ENCODE measurements at places on chromosomes 3 and 15. TPM values are rescaled to one million over a fixed set of nuclear protein-coding genes. Genes with fewer than 3 reads are reported as not detected.

The NR1I2 gene
- not detected for total RNA-seq

DNA sequence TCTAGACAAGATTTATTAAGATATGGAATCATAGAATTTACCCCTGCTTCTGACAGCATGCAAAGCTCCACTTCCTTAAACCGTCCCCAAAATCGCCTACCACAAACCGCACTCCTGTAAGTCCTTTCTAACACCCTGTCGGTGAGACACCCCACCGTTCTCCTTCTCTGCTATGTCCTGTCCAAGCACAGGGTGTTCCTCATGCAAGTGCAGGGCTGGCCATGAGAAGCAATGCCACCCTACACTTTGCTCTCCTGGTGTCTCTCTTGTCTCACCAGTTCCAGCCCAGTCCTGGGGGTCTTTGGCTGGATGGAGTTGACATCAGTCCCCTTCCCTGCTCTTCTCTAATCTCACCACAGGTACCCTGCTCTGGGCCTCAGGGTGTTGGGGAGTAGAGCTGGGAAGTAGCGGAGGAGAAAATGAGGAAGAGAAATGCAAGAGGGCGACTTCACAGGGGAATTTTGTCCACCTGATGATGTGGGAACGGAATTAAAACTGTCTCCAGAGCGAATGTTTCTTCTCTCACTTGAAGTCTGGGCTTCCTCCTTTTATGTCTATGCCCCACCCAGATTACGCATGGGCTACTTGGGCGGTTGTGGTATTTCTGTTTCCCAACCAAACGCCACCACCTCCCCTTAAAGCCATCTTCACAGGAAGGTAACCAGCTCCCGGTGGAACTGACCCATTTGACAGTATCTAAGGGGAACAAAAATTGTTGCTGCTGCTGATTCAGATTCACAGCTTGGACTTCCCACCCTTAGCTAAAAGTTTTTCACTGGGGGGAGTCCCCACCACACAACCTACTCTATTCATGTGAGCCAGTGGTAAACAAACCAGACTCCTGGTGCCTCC is 49.9 kb downstream of the CASR start:
- no peak for DNase-seq

DNA sequence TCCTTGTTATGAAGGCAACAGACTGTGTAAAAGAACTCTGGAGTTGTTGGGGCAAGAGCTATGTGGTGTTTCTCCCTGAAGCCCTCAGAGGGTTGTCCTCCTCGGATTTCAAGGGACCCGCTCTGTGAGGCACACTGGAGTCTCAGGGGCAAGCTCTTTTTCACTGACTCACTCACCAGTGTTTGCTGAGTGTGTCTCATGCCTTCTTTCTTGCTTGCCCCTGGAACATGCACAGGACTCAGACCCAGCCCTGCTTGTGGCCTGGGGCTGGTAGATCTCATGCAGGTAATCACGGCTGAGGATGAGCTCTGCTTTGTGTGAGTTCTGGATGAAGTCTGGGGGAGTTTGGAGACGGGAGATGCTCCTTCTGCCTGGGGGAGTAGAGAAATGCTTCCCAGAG is 93.7 kb downstream of the CACNA1D start:
- DNase-seq, result no peak

DNA sequence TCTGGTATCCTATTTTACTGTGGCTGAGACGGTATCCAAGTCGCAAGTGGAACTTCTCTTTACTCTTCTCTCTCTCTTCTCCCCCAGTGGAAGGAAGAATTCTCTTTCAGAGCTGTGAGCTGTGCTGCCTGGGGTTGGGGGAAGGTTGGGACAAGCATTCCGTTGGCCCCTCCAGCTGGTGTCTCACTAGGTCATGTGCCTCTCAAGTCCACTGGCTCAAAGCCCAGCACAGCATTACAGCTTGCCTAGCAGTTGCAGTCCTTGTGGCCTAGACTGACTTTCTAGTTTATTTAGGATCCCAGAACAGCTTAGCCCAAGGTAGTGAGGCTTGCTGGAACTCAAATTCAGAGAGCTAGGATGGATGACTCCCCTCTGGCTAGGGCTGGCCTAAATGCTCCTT is 76.1 kb upstream of the SPATA16 start:
- peak; percentile 23 for DNase-seq

- no peak for DNase-seq
These were observed 134.0 kb upstream of the THRB start for GRCh38 chr3:24628523-24629258.
